ENCODE measurements at places on chromosomes 5 and 9. TPM values are rescaled to one million over a fixed set of nuclear protein-coding genes. Genes with fewer than 3 reads are reported as not detected.

DNA sequence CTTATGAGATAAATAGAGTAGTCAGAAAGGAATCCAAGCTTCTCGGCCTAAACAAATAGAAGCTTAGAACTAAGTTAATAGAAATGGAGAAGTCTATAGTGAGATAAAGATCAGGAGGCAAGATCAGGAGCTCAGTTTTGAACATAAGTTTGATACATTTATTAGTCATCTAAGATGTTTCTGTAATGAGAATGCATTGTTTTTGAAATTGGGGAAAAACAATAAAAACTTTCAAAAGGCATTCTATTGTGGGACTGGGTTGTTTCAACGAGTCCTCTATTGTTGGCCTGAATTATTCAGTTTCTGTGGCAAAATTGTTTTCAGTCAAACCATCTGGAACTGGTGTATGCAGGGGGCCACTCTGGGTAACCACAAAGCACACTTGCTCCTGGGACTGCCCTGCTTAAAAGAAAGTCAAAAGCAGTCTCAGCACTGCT lies 181.0 kb upstream of the CLINT1 start:
- H3K36me3 ChIP-seq: no peaks in the 10 kb centered on the region
- no peak for DNase-seq
- H3K4me1 ChIP-seq: no peaks in the 10 kb centered on the region

GRCh38 chr9:94534901-94535300 lies 20.0 kb upstream of the PCAT7 start:
- H3K27ac ChIP-seq: no peak overlapping the region
- H3K4me3 ChIP-seq: no peak overlapping the region
- H3K27me3 ChIP-seq: no peaks in the 10 kb centered on the region
- no peaks in the 10 kb centered on the region for H3K36me3 ChIP-seq
- no peaks in the 10 kb centered on the region for H3K4me1 ChIP-seq

GRCh38 chr9:99822109-99822805 lies 572 bp downstream of the NR4A3 start:
- peak overlapping the region; percentile 84 for H3K4me3 ChIP-seq
- H3K27me3 ChIP-seq: peaks cover 32% of the 10 kb centered on the region
- H3K4me1 ChIP-seq: peaks cover 57% of the 10 kb centered on the region
- peak; percentile 50 for DNase-seq

DNA sequence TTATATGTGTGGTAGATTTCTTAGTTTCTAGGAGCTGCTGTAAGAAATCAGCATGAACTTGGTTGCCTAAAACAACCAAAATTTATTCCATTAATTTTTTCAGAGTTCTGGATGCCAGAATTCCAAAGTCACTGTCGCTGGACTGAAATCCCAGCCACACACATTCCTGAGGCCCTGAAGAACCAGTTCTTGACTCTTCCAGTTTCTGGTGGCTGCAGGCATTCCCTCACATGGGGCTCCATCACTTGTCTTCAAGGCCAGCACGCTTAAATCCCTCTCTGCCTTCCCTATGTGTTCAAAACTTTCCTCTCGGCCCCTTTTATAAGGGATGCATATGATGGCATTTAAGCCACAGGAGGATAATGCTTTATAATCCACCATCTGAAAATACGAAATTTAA lies 1237.5 kb upstream of the CDH9 start:
- no peak for DNase-seq
- H3K27me3 ChIP-seq: no peaks in the 10 kb centered on the region
- no peaks in the 10 kb centered on the region for H3K4me1 ChIP-seq
- no peak overlapping the region for H3K4me3 ChIP-seq

GRCh38 chr5:32445831-32446614 lies 1.5 kb upstream of the ZFR start:
- no peaks in the 10 kb centered on the region for H3K36me3 ChIP-seq
- H3K27me3 ChIP-seq: no peaks in the 10 kb centered on the region
- no peak overlapping the region for H3K4me3 ChIP-seq
- DNase-seq: no peak
- H3K4me1 ChIP-seq: peaks cover 26% of the 10 kb centered on the region

DNA sequence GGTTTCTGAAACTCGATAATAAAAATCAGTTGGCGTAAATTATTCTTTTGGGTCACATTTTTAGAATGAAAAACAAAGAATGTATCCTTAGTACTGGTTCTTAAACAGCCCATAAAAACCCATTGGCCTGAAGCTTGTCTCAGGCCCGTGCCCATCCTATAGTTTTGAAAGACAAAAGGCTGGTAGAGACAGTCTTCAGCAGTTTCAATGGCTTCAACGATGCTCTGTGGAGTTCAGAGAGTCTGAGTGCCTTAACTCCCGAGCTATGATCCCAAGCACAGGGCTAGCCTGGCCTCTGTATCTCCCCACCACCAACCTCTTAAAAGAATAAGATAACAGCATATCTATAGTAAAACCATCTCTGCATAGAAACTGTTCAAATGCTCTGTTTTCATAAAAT lies 595.0 kb downstream of the CDH12 start:
- no peak overlapping the region for H3K27ac ChIP-seq
- DNase-seq: no peak
- no peaks in the 10 kb centered on the region for H3K27me3 ChIP-seq
- no peaks in the 10 kb centered on the region for H3K4me1 ChIP-seq

Gene PCA3
- not detected for total RNA-seq

Gene SLIT3
- total RNA-seq: 48.6 TPM
